Activated T-helper 17 cell treated with anti-CD3 and anti-CD28 coated beads, Interleukin-2, amount 50 U/mL, for 72 hours (primary cell): ENCODE measurements at places on chromosomes 12 and 14. TPM values are rescaled to one million over a fixed set of nuclear protein-coding genes. Genes with fewer than 3 reads are reported as not detected.
A peak's percentile ranks its signal among the peaks of the same experiment; 100 is the strongest.

PROX2 gene
- total RNA-seq: 0.71 TPM

PLCZ1 gene
- total RNA-seq: not detected

MAP3K9 gene
- total RNA-seq: 10.5 TPM

KLRC4 gene
- total RNA-seq: not detected

C12orf54 gene
- not detected for total RNA-seq

POTEG gene
- total RNA-seq: not detected

NPFF gene
- total RNA-seq: not detected

KCNJ8 gene
- total RNA-seq: not detected

BATF gene
- total RNA-seq: 123 TPM

DNA sequence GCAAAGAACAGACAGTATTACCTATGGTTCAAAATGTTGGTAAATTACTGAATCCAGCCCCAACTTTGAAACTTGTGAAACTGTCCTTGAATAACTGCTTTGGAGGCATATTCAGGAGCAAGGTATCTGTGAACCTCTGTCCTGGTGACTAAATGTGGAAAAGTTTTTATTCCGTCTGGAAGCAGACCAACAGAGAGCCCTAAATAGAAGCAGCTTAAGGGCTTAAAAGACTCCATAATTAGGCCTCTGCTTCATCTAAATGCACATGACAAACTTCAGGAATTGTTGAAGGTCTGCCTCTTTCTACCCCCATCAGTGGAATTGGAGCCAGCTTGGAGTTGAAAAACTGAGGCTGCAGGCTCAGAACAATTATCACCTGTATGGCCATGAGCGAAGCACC lies 276.5 kb downstream of the KCNH5 start:
- ATAC-seq: no peak

DNA sequence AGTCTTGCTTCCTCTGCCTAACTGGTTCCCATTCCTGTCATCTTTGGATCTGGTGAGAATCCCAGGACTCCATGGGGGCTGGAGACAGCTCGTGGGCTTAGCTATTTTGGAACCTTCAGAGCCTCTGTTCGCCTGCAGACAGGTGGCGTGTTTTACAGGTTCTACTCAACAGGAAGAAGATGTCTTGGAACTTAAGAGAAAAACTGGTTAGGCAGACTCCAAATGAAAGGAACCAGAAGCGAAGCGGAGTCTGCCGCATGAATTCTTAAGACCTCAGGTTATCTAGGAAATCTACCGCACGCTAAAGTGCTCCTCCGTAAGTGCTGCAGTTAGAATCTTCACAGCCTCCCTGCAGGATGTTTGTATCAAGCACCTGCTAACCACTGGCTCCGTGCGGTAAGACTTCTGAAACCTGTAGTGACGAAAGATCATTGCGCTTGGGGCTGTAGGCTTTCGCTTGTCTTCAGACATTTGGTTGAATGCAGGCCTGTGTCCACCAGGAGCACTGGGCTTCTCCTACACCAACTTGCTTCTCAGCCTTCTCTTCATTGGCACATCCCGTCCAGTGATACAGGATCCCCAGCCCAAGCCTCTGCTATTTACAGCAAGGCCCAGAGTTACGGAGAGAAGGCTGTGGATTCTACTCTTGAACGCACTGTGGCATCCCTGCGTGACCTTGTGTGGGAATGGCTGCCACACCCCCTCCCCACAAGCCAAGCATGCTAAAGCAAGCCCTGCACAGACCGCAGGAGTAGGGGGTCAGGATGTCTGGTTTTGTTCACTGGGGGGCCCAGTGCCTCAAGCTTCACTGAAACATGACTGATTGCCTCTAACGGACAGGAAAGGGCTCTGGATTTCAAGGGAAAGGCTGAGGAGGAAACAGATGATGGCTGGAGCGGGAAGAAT lies 35.0 kb downstream of the ACADS start:
- ATAC-seq: peak; percentile 72

GRCh38 chr12:104182621-104183378 lies 32.8 kb upstream of the TXNRD1 start:
- ATAC-seq: no peak

- peak; percentile 35 for ATAC-seq
Observed at GRCh38 chr14:92021523-92021922, 18.3 kb downstream of the TRIP11 start.

GRCh38 chr12:28033538-28033915 lies 61.0 kb upstream of the PTHLH start:
- peak; percentile 37 for ATAC-seq

DNA sequence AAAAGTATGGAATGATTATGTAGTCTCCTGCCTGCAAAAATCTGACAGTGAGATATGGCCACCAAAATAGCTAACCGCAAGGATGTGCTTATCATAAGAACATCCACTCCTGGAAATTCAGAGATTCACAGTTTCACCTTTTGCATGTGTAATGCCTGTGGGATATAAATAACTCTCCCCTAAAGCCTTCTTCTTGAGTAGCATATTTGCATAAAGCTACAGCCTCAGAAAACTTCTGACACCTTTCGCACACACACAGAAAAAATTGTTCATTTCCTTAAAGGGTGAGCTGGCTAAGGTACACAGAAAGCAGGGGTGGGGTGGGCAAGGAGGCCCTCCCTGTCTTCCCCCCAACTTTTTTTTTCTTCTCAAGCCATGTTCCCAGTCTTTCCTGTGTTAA lies 3.1 kb upstream of the IGF1 start:
- peak; percentile 73 for ATAC-seq

DNA sequence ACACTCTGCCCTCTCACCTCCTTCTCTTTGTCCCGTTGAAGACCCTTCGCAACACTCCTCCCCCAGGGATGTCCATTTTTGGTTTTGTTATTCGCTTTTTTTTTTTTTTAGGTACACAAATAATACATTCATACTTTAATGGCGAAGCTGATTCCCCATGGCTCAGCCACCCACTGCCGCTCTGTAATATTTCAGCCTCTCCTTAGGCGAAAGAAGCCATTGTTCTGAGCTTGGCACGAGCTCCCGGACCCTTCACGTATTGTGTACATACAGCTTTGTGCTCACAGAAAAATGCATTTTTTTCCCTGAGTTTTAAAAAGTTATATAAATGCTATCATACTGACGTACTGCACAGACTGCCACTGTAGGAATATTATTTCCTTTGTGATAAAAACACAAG lies 115.0 kb downstream of the TMEM132C start:
- no peak for ATAC-seq

GRCh38 chr12:41442896-41443295 lies 254.8 kb downstream of the PDZRN4 start:
- ATAC-seq: no peak

GRCh38 chr14:29458547-29458946 lies 469.1 kb downstream of the PRKD1 start:
- no peak for ATAC-seq

GRCh38 chr12:25276199-25276937 lies 25.6 kb upstream of the KRAS start:
- ATAC-seq: peak; percentile 92

DNA sequence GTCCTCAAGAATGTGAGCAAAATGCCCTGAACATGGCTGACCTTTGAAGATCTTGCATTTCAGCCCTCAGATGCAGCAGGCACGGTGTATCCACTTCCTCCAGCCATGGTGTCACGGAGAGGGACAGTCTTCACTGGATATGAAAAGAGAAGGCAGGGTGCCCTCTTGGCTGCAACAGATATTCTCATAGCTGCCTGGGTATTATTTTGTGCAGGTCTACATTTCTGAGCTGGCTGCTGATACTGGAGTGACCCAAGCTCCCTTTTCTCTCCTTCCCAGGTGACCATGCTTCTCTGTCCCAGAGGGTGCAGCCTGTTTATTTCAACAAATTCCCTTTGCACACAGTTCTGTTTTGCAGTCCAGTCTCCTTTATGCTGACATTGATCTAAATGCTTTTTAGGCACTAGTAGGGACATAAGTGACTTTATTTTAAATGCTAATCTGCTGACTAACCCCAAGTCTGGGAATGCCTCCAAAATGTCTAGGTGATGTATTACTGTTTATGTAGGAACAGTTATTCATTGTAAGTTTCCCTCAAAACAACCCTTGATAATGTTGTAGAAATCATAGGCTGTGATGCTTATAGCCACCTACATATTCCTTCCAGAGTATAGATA lies 17.4 kb upstream of the PYGL start:
- ATAC-seq: no peak

- ATAC-seq: peak; percentile 64
Observed at GRCh38 chr12:14836336-14837210, 6.8 kb downstream of the ART4 start.

- ATAC-seq: peak; percentile 42
Observed at GRCh38 chr12:23204933-23205778, 580.2 kb downstream of the ETNK1 start.

DNA sequence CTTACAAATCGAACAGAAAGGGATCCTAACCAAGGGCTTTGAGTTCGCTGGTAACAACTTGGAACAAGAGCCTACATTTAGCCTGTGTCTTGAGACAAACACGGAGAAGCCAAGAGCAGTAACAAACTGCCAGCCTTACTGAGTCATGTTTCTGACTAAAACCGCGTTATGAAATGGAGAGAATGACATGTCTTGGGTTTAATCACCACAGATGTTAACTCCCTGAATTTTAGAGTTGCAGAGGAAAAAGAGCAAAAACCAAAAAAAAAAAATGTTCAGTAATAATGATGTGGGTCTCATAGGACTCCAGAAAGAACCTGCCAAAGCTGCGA lies 1.0 kb downstream of the BLTP3B start:
- peak; percentile 81 for ATAC-seq

DNA sequence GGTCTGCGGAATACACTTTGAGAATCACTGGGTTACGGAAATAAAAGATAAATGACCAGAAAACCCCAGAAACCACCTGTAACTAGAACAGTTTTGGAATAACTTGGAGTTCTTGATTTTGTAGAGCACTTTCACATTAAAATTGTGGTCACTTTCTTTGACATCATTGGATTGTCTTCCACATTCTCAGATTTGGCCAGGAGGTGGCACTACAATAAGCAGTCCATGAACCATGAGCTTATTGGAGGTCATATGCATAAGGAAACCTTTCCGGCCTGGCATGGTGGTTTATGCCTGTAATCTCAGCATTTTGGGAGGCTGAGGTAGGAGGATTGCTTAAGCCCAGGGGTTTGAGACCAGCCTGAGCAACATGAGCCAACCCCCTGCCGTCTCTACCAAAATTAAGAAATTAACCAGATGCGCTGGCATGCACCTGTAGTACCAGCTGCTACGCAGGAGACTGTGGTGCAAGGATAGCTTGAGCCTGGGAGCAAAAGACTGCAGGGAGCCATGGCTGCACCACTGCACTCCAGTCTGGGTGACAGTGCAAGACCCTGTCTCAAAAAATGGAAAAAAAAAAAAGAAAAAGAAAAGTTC lies 107.7 kb upstream of the CAND1 start:
- ATAC-seq: peak; percentile 61
